ENCODE measurements at places on chromosomes 6 and 20.

DNA sequence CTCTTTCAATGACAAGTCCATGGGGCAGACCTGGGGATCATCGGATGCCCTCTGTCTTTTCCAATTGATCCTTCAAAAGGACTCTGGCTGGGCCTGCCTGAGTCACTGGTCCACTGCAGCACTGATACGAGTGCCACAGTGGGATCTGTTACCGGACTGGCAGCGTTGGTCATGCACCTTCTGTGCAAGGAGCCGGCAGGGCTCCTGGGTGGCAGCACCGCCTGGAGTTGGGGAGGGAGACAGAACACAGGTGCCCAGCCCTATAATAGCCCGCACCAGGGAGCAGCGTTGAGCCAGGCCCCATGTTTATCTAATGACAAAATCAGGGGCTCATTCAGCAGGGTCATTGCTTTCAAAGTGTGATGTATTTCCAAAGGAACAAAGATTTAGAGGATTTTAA, 64.2 kb upstream of the NXT1 start:
- no peak for DNase-seq

DNA sequence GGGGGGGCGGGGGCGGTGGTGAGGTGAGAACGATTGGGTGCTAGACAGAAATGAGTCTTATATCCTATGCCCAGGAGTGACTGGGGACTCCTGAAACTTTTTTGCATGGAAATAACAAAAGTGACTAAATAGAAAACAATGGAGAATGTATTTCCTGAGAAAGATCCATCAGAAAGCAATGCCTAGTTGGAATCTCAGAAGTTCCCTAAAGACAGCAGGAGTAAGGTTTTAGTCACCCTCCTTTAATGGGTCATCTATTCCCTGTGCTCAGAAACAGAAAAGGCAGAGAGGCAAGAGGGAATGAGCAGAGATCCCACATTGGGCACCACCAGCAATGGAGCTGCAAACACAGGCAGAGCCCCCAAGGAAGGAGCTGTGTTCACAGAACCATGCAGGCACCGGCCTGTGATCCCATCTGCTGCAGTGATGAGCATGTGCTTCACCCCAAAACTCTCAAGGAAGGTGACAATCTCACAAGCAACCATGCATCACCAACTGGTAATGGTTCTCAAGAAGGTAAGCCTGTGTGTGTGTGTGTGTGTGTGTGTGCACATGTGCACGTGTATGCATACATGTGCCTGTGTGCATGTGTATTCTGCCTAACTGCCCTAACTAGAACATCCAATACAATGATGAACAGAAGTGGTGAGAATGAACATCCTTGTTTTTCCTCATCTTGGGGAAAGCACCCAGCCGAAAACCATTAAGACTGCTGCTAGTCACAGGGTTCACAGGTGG, 168.4 kb downstream of the WDR27 start:
- DNase-seq: no peak

DNA sequence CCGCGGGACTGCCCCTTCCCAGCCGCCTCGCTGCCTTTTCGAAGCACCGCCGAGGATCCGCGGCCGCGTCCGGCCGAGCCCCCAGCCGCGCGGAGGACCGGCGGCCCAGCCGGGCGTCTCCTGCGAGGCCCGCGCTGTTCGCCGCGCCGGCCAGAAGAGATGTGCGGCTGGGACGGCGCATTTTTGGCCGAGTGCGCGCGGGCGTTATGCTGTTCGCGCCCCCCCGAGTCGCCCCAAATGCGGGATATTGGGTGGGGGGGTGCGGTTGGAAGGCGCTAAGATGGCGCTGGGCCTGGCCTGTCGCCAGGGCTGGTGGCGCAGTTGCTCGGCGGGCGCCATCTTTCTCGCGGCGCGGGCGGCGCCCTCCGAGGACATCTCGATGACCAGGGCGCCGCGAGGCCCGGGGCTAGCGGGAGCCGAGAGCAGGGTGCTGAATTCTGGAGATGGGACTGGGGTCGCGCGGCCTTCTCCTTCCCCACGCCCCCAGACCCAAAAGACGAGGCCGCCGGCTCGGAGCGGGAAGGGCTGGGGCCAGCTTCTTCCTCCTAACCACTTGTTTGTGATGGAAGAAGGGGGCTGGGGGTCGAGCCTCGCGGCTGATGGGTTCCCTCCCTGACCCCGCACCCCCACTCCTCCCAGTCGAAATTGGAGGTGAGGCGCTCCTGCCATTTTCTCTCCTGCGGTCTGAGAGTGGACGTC, 1.5 kb downstream of the BICRAL start:
- peak; percentile 49 for DNase-seq

DNA sequence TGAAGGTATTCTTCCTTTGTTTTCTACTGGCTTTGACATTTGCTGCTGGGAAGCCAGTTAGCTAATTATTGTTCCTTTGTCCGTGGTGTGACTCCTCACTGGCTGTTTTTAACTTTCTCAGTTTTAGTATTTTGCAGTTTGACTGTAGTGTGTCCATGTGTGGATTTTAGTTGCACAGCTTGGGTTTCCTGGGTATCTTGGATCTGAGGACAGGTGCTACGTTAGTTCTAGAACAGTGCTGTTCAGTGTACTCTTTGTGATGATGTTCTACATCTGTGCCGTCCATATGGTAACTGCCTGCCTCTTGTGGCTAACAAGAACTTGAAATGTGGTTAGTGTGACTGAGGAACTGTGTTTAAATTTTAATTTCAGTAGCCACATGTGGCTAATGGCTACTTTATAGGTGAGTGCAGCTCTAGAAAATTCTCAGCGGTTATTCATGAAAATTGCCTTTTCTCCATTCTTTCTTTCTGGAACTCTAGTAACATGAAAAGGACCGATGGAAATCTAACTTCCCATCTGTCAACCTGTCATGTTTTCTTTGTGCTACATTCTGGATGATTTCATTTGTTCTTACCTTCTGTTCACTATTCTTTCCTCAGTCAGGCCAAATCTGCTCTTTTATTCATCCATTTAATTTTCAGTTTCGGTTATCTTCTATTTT, 7.4 kb downstream of the SNX9 start:
- DNase-seq: peak; percentile 61

GRCh38 chr6:136960781-136961180, 38.7 kb downstream of the SLC35D3 start:
- no peak for DNase-seq

GRCh38 chr6:69090132-69090531, 455.1 kb downstream of the ADGRB3 start:
- DNase-seq: no peak

- DNase-seq: peak; percentile 30
These were observed 115.1 kb downstream of the BTBD9 start for GRCh38 chr6:38524436-38525145.
